ENCODE measurements at places on chromosomes 5 and 9. TPM values are rescaled to one million over a fixed set of nuclear protein-coding genes. Genes with fewer than 3 reads are reported as not detected.

Gene WASHC1
- 3.3 TPM for total RNA-seq

Gene QRFP
- total RNA-seq = not detected

Gene SPINK4
- total RNA-seq = not detected

Gene CARD9
- total RNA-seq = 4.7 TPM

Gene CNOT8
- 68.9 TPM for total RNA-seq

Gene ROR2
- total RNA-seq = 79.0 TPM

Gene CYSTM1
- 6.0 TPM for total RNA-seq

Gene COL5A1
- total RNA-seq = 383 TPM

Gene PCDHB6
- 0.64 TPM for total RNA-seq

Gene ADAMTS16
- 0.52 TPM for total RNA-seq

Gene PFN3
- total RNA-seq = not detected

Gene GRXCR2
- total RNA-seq = not detected

Gene IZUMO3
- not detected for total RNA-seq

Gene CCDC192
- not detected for total RNA-seq

Gene ANKRD34B
- not detected for total RNA-seq

Gene PCDHA9
- not detected for total RNA-seq

Gene AMBP
- not detected for total RNA-seq

Gene RNF208
- 0.13 TPM for total RNA-seq

Gene PCDHB15
- 0.48 TPM for total RNA-seq

Gene TAF1L
- total RNA-seq = not detected

Gene TMEM171
- total RNA-seq = 0.24 TPM

Gene EIF4EBP3
- total RNA-seq = 2.1 TPM

Gene DND1
- 0.26 TPM for total RNA-seq

Gene SLC25A2
- total RNA-seq = not detected

Gene ZNF462
- 16.8 TPM for total RNA-seq

Gene CARD19
- 114 TPM for total RNA-seq

Gene EIF4E1B
- not detected for total RNA-seq

Gene NSD1
- 24.0 TPM for total RNA-seq

Gene ISCA1
- total RNA-seq = 32.9 TPM

Gene PRDM9
- not detected for total RNA-seq

Gene SLC34A1
- not detected for total RNA-seq

Gene NRARP
- total RNA-seq = 1.8 TPM

Gene NFIB
- 25.9 TPM for total RNA-seq

Gene LRRC14B
- total RNA-seq = not detected

Gene NCS1
- total RNA-seq = 57.9 TPM

Gene TAS2R1
- total RNA-seq = not detected

Gene HSDL2
- total RNA-seq = 20.0 TPM

Gene RLN2
- not detected for total RNA-seq

Gene AP3B1
- 27.5 TPM for total RNA-seq

Gene SLC6A3
- total RNA-seq = not detected

Gene TAF9
- total RNA-seq = 65.2 TPM

Gene PCDHAC1
- 0.26 TPM for total RNA-seq

Gene TAF11L10
- not detected for total RNA-seq

Gene NME5
- 1.7 TPM for total RNA-seq

Gene CATSPER3
- total RNA-seq = not detected

Gene LCN12
- total RNA-seq = not detected

Gene RNF44
- 11.5 TPM for total RNA-seq

Gene PCA3
- not detected for total RNA-seq

Gene EDIL3
- 60.1 TPM for total RNA-seq

Gene BAG1
- 26.2 TPM for total RNA-seq

Gene TMEM267
- total RNA-seq = 8.4 TPM

Gene CCL21
- total RNA-seq = not detected

Gene LRRTM2
- total RNA-seq = 0.48 TPM

Gene ECSCR
- 0.80 TPM for total RNA-seq

Gene TXNDC8
- not detected for total RNA-seq

Gene NEUROG1
- total RNA-seq = not detected

Gene NAIP
- 4.2 TPM for total RNA-seq

Gene PCDHGA1
- 0.13 TPM for total RNA-seq

Gene OTULINL
- total RNA-seq = 4.8 TPM

Data from epithelial cell of alveolus of lung (primary cell).